ENCODE measurements at places on chromosomes 7 and 10. TPM values are rescaled to one million over a fixed set of nuclear protein-coding genes. Genes with fewer than 3 reads are reported as not detected.
A peak's percentile ranks its signal among the peaks of the same experiment; 100 is the strongest.

Gene SLC13A1
- total RNA-seq = not detected

Gene ITGB1
- 384 TPM for total RNA-seq

Gene UPK3B
- 4.7 TPM for total RNA-seq

Gene CPSF4
- 77.4 TPM for total RNA-seq

Gene PTF1A
- 50.7 TPM for total RNA-seq

Gene SPDYE16
- total RNA-seq = 0.31 TPM

DNA sequence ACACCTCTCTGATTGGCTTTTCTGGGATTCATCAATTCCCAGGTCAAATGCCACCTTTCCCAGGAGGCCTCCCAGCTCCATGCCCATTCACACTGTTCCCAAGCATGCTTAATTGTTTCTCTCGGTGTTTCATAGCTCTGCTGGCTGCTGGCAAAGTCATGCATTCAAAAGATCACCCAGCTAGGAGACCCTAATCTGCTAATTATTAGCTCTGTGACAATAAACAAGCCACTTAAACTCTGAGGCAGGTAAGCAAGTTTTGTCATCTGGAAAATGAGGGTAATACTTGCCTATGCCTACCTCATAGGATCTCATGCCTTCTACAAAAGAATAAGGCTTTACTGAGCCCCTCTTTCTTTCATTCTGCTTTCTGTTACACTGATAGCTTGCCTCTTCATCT, 828 bp upstream of the KEL start:
- peaks cover 23% of the 10 kb centered on the region for H3K4me1 ChIP-seq
- H3K27me3 ChIP-seq = peaks cover 26% of the 10 kb centered on the region

- no peak overlapping the region for H3K27ac ChIP-seq
- no peaks in the 10 kb centered on the region for H3K36me3 ChIP-seq
- peaks cover 5% of the 10 kb centered on the region for H3K4me1 ChIP-seq
These were observed 11.1 kb upstream of the ARID5B start for GRCh38 chr10:61890430-61890829.

DNA sequence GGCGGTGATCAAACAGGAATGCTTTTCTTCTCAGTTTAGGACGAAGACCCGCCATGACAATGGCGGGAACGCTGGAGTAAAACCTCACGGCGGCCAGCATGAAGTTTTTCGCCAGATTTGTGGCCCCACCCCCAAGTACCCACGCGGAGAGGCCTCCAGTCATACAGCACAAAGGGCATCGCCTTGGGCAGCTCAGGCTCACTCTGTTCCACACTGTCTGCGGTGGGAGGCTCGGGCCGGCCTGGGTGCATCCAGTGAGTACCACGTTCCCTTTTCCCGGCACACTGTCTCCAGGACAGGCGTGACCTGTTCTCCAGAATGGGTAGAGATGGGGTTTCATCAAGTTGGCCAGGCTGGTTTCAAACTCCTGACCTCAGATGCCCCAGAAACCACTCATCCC, 27.3 kb downstream of the ASB13 start:
- H3K27ac ChIP-seq = no peak overlapping the region
- H3K36me3 ChIP-seq = peaks cover 19% of the 10 kb centered on the region
- no peaks in the 10 kb centered on the region for H3K4me1 ChIP-seq

DNA sequence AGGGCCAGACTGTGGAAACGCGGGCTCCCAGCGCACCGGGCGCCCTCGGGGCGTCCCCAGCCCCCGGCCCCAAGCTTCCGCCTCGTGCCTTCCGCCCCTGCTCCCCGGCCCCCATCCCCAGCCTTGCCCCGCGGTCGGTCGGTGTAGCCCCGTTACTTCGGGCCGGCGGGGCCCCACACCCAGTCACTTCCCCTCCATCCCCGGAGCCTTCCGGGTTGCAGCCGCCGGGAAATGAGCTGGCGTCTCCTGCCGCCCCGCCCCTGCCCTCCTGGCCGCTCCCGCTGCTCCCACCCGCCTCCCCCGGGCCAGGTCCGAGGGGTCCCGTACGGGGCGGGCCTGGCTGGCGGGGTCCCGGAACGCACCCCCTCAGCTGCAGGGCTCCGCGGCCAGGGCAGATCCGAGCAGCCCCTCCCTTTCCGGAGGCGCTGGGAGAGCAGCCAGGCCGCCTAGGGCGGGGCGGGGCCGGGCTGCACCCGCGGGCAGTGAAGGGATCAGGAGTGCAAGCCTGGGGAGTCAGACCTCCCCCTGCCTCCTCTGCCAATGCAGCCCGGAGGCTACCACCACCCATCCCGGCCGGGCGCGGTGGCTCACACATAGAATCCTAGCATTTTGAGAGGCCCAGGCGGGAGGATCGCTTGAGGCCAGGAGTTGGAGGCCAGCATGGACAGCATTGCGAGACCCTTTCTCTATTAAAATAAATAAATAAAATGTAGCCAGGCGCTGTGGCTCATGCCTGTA, 709 bp downstream of the ARPC1B start:
- H3K27ac ChIP-seq = no peak overlapping the region
- peak; percentile 29 for DNase-seq
- peaks cover 8% of the 10 kb centered on the region for H3K4me1 ChIP-seq
- H3K4me3 ChIP-seq = peak overlapping the region; percentile 61
- peaks cover 3% of the 10 kb centered on the region for H3K36me3 ChIP-seq

DNA sequence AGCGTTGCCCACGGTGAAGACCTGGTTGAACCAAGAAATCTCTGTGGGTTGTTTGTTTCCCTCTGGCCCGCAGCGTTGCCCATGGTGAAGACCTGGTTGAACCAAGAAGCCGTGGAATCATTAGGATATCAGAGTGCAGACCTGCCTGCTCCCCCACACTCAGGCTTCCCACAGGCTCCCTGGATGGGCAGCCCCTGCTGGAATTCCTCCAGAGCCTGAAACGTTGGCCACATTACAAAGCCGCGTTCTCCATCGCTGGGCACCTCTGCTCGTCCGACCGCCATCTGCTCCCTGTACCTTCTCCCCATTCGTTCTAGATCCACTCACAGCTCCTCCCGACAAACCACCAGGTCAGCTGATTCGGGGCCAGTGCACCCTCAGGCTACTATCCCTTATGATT, 266.9 kb upstream of the SHH start:
- no peak for DNase-seq
- H3K4me3 ChIP-seq = no peak overlapping the region
- no peaks in the 10 kb centered on the region for H3K36me3 ChIP-seq
- H3K27ac ChIP-seq = no peak overlapping the region

DNA sequence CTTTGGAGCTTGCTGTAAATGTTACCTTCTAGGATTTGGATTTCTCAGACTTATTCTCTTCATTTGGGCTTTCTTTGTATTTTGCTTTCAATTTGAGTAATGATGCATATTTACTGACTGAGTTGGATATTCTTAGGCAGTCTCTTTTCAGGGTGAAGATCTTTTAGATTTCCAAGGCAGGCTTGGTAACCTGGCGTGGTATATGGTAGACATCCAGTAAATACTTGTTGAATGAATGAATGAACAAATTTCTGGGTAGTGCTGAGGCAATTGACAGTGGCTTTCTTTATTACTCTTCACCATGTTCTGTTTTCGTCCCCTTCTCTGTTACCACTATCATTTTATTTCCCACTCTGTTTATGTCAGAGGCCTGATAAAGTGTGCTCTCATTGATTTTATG, 27.1 kb downstream of the BBS9 start:
- no peak for DNase-seq
- no peak overlapping the region for H3K27ac ChIP-seq
- H3K27me3 ChIP-seq = no peaks in the 10 kb centered on the region
- no peak overlapping the region for H3K4me3 ChIP-seq
- no peaks in the 10 kb centered on the region for H3K4me1 ChIP-seq

DNA sequence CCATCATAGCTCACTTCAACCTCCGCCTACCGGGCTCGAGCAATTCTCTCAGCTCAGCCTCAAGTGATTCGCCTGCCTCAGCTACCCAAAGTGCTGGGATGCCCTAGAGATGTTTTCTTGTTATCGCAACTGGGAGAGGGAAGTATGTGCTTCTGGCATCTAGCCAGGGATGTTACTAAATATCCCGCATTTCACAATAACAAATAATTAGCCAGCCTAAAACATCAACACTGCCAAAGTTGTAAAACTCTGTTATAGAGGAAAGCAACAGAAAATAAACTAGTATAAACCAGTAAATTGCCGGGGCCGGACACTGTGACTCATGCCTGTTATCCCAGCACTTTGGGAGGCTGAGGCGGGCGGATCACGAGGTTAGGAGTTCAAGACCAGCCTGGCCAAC, 7.2 kb downstream of the INA start:
- no peak overlapping the region for H3K4me3 ChIP-seq
- H3K27me3 ChIP-seq = peaks cover 27% of the 10 kb centered on the region
- DNase-seq = no peak
- no peaks in the 10 kb centered on the region for H3K36me3 ChIP-seq
- peaks cover 3% of the 10 kb centered on the region for H3K4me1 ChIP-seq
- no peak overlapping the region for H3K27ac ChIP-seq

- no peak overlapping the region for H3K27ac ChIP-seq
- no peak for DNase-seq
- no peak overlapping the region for H3K4me3 ChIP-seq
- H3K36me3 ChIP-seq = no peaks in the 10 kb centered on the region
- H3K4me1 ChIP-seq = no peaks in the 10 kb centered on the region
These were observed 392.0 kb downstream of the PAXIP1 start for GRCh38 chr7:154610903-154611302.

GRCh38 chr10:6912424-6912823, 332.3 kb upstream of the PRKCQ start:
- H3K4me3 ChIP-seq = no peak overlapping the region
- H3K27me3 ChIP-seq = peaks cover 13% of the 10 kb centered on the region
- H3K27ac ChIP-seq = no peak overlapping the region
- no peaks in the 10 kb centered on the region for H3K36me3 ChIP-seq
- no peak for DNase-seq
- no peaks in the 10 kb centered on the region for H3K4me1 ChIP-seq

- no peaks in the 10 kb centered on the region for H3K27me3 ChIP-seq
- H3K4me1 ChIP-seq = no peaks in the 10 kb centered on the region
- DNase-seq = no peak
- H3K27ac ChIP-seq = peak overlapping the region; percentile 24
These were observed 28.6 kb downstream of the BEND7 start for GRCh38 chr10:13500201-13500600.

DNA sequence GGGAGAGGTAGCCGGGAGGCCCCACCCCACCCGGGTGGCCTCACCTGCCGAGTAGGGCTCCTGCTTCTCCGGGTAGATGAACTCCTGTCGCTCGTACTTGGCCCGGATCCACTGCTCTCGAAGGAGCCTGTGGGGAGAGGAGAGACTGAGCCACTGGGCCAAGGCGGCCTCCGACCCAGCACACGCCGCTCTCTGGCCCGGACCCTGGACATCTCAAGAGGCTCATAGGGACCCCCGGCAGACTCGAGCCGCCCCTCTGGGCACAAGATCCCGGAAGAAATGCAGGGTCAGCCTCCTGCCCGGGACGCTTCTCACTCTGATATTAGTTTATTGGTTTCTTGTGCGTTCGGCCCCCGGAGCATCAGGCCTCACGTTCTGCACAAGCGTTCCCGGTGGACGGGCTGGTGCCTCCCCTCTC, 34.5 kb downstream of the ADAP1 start:
- DNase-seq = no peak
- no peak overlapping the region for H3K27ac ChIP-seq
- no peaks in the 10 kb centered on the region for H3K27me3 ChIP-seq
- no peaks in the 10 kb centered on the region for H3K4me1 ChIP-seq
- no peak overlapping the region for H3K4me3 ChIP-seq

DNA sequence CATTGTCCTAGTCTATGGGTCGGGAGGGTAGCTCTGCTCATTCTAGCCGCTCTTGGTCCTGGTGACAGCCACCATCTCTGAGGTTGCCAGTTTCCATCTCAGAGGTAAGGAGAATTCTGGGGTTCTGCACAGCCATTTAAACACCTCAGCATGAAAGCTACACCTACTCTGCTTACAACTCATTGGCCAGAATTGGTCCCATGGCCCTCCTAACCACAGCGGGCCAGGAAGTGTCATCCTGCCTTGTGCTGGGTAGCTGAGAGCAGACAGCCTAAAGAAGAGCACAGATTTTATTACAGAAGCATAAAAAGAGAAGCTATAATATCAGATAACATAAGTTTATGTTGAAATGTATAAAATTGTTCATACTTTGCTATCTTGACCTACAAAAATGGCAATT, 152.7 kb downstream of the HECW1 start:
- H3K4me3 ChIP-seq = no peak overlapping the region
- no peaks in the 10 kb centered on the region for H3K27me3 ChIP-seq
- H3K4me1 ChIP-seq = no peaks in the 10 kb centered on the region
- no peaks in the 10 kb centered on the region for H3K36me3 ChIP-seq

GRCh38 chr10:5292196-5292735, 72.5 kb upstream of the UCN3 start:
- H3K27me3 ChIP-seq = no peaks in the 10 kb centered on the region
- no peaks in the 10 kb centered on the region for H3K36me3 ChIP-seq
- no peak overlapping the region for H3K4me3 ChIP-seq
- no peaks in the 10 kb centered on the region for H3K4me1 ChIP-seq
- DNase-seq = no peak

Measured in progenitor cell of endocrine pancreas (in vitro differentiated cells).